ENCODE measurements at places on chromosomes 2 and 18. TPM values are rescaled to one million over a fixed set of nuclear protein-coding genes. Genes with fewer than 3 reads are reported as not detected.

COL5A2 gene
- 1,955 TPM for total RNA-seq

REEP1 gene
- total RNA-seq: not detected

HTRA2 gene
- 32.3 TPM for total RNA-seq

FOXI3 gene
- total RNA-seq: not detected

GRCh38 chr2:235025800-235026536 lies 74.2 kb downstream of the SH3BP4 start:
- DNase-seq: no peak

DNA sequence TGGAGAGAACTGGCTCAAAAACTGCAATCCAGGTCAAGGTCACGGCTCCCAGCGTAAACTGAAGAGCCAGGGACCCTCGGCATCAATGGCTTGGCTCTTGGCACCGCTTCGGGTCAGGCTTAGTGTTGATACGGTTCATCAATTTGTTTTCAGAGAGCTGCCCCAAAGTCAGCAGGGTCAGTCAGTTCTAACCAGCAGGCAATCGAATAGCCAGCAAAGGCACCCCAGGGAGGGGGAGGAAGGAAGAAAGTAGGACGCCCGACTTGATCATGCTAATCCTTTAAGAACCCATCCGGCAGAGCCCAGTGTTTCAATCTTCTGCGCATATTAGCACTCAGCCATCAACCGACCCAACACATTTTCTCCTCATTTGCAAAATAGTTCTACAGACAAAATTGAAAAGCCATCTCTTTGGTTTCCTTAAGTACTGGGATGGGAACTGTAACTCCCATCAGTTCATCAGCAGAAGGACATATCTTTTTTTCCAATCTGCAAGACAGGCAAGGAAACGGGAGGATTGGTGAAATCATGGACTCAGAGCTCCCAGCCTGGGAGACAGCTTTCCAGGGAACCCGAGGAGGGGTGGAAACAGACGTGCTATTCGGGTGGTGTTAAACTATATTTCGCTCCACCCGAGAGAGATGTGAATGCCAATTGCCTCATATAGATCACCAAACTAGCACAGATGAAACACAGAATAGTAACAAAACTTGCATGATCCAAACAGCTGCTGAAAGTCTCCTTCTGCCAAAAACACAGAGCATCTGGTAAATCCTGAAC lies 40.7 kb upstream of the CABLES1 start:
- no peak for DNase-seq

GRCh38 chr2:126515471-126515870 lies 140.5 kb upstream of the GYPC start:
- no peak for DNase-seq

All from osteocyte (in vitro differentiated cells).